Activated T-cell treated with anti-CD3 and anti-CD28 coated beads, Interleukin-2, amount 50 U/mL, for 72 hours (primary cell): ENCODE measurements at places on chromosomes 16 and 17. TPM values are rescaled to one million over a fixed set of nuclear protein-coding genes. Genes with fewer than 3 reads are reported as not detected.
A peak's percentile ranks its signal among the peaks of the same experiment; 100 is the strongest.

The MYO1D gene
- total RNA-seq: 14.7 TPM

GRCh38 chr16:84940670-84941551 lies 70.4 kb downstream of the ZDHHC7 start:
- no peak for DNase-seq

GRCh38 chr17:33868899-33869298 lies 386.2 kb upstream of the CCL2 start:
- no peak for DNase-seq

GRCh38 chr16:49937886-49938285 lies 82.0 kb upstream of the ZNF423 start:
- no peak for DNase-seq

GRCh38 chr17:67390646-67391361 lies 13.7 kb downstream of the PITPNC1 start:
- peak; percentile 85 for DNase-seq

The PRSS27 gene
- 8.8 TPM for total RNA-seq

DNA sequence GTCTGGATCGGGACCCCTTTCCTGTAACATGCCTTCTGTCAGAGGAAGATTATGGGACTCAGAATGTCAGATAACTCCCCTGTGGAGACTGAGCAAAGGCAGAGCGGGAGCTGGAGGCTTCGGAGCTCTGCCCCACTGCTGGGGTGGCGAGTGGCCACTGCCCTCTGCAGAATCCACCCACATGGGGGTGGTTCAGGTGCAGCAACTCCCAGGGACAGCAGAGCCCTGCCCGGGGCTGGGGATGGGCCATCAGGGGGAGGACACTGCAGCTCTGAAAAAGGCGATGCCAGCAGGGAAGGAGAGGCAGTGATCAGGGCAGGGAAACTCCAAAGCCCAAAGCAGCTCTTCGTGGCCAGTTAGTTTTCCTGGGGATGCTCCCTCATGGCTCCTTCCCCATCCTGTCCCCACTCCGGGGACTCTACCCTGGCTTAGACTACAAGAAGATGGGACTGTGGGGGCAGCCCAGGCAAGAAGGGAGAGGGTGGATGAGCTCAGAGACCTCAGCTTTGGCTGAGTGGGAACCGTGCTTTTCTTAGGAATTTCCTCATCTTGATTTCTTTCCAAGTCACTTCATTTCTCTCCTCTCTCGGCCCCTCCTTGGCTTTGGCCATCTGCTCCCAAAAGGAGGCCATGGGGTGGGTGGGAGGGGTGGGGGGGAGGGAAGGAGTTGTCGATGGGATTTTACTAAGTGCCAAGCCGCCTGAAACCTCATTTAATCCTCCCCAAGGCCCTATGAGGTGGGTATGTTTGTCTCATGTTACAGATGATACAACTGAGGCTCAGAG lies 4.0 kb downstream of the CA4 start:
- DNase-seq: no peak

The MILR1 gene
- total RNA-seq: not detected

The NFAT5 gene
- total RNA-seq: 94.6 TPM

DNA sequence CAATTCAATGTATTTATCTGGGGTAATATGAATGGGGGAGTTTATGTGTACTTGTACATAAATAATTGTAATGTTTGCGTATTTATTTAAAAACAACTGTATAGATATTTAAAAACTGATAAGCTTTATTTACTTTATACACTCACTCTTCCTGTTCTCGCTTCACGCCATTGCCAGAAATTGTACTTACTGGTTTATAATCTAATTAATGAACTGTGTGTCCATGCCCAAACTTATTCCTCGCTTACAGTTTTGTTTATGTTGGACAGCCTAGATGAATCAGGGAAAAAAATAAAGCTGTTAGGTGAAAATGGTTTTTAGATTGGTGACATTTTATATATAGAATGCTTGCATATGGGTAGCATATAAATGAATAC lies 30.8 kb downstream of the AATF start:
- DNase-seq: no peak

- no peak for DNase-seq
Observed at GRCh38 chr17:34885076-34885475, 76.2 kb downstream of the CCT6B start.

- DNase-seq: no peak
Observed at GRCh38 chr17:43543300-43543699, 2.8 kb downstream of the ETV4 start.

DNA sequence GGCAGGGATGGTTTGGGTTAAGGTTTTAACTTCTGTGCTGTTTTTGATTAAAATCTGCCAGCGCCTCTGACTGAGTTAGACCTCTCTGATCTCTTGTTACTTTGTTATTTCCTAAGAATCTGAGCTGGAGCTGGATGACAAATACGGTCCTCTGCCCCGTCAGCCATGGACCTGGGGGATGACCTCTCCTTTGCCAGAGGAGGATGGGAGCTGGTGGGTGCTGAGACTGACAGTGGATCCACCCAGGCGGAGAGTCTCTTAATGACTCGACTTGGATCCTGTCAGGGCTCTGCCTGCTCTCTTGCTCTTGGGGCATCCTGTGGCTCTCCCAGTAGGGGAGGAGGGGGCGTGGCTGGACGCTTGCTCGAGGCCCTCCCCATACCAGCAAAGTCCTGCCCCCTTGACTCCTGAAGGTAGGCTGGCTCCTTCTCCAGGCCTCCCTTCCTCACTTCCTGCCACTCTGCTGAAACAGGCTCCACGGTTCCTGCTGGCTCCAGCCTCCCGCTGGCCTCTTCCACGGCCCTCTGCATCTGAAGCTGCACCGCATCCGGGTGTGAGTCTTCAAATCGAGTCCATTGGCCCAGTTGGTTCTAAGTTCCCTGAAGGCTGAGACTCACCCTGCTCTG lies 24.8 kb upstream of the MAP3K14 start:
- DNase-seq: no peak

DNA sequence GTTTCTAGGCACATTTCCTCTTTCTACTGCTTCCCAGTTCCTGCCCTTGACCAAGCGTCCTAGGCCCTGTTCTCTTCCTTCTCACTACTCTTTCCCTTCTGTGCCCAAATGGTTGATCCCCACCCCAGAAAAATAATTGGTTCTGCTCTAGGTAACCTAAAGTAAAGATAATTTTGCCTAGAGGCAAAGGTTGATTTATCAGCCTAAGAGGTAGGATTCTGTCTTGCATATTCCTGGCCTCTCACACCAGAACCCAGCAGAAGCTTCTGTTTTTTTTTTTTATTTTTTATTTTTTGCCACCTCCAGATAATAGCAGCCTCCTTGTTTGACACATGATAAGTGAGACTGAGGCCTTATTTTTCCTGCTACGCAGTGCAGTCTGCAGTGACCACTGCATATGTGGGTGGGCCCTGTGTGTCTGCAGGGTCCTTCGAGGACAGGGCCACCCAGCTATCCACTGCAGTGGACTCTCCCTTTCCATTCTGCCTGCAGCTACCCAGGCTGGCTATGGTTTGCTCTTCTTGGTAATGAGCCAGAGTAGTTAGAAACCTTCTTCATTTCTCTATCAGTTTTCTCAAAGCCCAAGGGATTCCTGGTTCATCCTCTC lies 701 bp downstream of the PIPOX start:
- no peak for DNase-seq
